Activated B cell treated with CpG ODN at 0.5 μM for 24 hours (primary cell): ENCODE measurements at places on chromosomes 13 and 19. TPM values are rescaled to one million over a fixed set of nuclear protein-coding genes. Genes with fewer than 3 reads are reported as not detected.

- no peak for DNase-seq
Observed at GRCh38 chr13:30616927-30617314, 799 bp upstream of the USPL1 start.

DNA sequence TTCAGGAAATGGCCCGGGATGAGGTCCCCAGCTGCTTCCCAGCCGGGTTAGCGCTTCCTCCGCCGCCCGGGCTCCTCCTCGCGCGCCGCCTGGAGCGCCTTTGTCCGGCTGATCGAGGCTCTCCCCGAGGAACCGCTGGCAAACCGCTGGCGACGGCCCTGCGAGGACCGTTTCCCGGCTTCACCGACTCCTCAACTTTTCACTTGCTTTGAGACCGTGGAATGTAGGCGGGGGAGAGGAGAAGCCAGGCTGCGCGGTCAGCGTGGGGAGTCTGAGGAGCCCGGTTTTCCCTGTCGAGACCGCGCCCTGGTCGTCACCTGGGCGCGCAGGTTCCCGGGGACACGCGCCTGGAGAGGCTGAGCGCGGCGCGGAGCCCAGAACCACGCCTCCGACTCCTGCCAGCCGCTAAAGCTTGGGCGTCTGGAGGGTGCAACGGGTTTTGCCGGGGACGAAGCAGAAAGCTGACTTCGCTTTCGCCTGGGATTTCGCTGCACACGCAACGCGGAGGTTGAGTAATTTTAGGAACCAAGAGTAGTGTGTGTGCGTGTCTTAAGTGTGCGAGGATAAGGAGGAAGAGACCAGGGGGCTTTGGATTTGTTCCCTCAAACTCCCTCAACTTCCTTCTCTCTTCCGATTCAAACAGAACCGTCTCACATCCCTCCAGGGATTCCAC is 7.3 kb upstream of the DGKH start:
- DNase-seq, result peak; percentile 35

The PTH2 gene
- total RNA-seq, result not detected in 2 replicates

DNA sequence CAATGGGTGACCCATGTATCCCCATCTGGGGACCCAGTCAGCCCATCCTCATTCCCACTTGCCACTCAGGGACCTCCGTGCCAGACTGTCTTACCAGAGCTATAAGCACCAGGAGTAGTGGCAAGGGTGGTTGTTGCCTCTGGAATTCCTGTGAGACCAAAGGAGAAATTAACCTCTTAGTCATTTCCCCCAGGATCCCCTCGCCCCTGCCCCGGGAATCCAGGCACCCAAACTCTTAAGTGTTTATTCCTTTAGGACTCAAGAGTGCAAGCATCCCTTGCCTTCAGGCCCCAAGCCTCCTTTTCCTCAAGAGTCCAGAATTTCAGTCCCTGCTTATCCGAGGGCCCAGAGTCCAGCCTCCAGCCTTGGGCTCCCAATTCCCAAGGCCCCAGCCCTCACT is 9.2 kb downstream of the NTN5 start:
- DNase-seq, result no peak

The CGB3 gene
- total RNA-seq, result not detected in 2 replicates

The NANOS3 gene
- not detected in 2 replicates for total RNA-seq

GRCh38 chr19:38805180-38805579 is 7.6 kb downstream of the LGALS4 start:
- DNase-seq, result no peak

The F2RL3 gene
- 0.58 and 0.83 TPM in 2 replicates for total RNA-seq

DNA sequence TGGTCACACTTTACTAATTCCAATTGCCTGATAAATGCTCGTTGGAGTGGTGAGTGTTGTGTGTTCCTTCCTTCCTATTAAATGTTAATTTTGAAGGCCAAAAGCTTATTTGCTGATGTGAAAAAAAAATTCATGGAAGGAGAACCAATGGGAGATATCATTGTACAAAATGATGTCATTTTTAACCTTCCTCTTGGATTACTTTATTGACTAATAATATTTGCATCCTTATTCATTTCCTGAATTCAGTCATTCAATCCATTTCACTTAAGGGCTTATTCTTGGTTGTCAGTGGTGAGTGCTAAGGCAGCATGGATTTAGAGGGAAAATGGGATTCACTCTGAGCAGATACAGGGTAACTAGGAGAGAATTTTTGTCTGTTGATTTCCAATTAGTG is 216.0 kb upstream of the HTR2A start:
- DNase-seq, result no peak

DNA sequence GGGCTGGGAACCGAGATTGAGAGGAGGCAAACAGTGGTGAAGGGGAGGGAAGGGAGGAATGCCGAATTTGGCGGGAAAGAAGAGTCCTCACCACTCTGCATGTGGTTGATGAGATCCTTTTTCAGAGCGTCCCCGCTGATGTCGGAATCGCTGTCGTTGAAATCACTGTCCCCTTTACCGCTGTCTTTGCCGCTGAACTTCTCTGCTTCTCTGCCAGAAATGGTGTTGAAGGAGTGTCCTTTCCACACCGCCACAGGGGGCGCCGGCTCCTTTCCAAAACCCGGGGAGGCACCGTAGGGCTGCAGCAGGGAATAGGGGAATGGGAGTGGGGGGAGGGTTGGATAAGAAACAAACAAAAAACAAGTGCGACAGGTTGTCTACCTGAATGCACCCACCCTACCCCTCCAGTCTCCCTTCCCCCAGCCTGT is 3.1 kb downstream of the PCDH8 start:
- DNase-seq, result no peak

The SPART gene
- total RNA-seq, result 17.2 and 19.8 TPM in 2 replicates
